ENCODE measurements at places on chromosomes 2 and 18.

DNA sequence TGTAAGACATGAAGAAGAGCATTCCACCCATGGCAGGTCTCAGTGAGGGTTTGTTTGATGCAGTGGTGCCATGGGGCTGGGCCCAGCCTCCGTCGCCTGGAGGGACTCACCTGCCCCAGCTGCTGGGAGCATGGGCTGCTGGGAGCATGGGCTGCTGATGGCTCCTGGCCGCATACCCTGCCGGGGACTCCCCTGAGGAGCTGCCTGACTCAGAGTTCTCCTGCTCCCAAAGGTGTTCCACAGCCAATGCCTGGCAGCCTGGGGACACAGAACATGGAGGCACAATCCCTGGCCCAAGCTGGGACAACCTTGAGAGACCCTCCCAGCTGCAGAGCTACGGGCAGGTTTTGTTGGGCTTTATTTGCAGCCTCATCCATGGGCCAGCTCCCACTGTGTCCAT lies 108.4 kb downstream of the COPS8 start:
- DNase-seq, result no peak

DNA sequence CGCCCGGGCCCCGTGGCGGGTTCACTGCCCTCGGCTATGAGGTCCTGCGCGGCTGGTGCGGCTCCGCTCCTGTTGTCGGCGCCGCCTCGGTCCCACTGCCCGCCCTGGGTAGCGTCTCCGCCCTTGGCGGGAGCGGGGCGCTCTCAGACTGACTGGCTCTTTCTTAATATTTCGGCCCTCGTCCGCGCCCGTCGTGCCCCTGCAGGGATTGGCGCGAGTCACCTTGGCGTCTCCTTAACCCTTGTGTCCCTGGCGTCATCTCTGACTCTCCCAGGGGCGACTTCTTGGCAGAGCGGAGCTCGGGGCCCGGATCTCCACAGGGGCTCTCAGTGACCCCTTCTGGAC lies 1.3 kb downstream of the PTMA start:
- DNase-seq, result no peak

DNA sequence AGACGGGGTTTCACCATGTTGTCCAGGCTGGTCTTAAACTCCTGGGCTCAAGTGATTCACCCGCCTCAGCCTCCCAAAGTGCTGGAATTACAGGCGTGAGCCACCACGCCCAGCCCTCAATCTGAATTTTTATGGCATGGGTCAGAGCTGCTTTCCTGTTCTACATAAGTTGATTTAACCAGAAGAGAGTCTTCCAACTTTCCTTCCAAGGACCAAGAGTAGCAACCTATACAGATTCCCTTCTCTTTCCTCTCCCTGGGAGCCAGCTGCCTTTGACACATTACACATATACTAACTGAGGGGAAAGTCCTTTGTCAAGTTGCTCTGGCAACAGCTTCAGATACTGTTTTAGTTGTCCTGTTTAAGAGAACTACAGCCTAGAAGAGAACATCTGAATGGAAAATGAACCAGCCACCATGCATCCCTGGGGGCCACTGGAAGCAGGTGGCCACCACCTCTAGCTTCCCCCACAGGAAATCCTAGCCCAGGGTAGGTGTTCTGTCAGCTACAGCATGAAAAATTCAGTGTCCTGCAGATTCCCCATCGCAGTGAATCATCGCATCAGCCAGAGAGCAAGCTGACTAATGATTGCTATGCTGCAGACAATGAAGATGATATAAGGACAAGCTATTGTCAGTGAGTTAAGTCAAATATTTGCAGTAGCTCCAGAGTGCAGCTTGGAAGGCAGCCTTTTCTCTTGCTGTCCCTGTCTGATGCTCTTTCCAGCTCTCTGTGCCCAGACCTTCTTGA lies 62.9 kb downstream of the POMC start:
- DNase-seq, result no peak

DNA sequence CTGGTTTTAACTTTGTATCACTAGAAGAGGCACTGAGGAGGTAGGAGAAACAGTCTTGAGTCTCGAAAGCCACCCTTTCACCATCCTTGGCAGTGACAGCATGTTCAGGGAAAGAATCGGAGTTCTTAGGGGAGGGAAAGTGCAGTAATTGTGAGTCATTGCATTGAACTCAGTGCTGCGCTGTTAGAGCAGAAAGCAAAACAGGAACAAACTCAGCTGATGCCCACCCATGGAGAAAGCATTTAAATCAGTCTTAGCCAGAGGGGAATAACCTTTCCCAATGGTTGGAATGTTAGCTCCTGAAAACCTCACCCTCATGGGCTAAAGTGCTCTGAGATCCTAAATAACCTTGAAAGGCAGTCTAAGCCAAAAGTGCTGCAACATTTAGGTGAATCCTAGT lies 845.6 kb upstream of the CNTNAP5 start:
- DNase-seq, result no peak

DNA sequence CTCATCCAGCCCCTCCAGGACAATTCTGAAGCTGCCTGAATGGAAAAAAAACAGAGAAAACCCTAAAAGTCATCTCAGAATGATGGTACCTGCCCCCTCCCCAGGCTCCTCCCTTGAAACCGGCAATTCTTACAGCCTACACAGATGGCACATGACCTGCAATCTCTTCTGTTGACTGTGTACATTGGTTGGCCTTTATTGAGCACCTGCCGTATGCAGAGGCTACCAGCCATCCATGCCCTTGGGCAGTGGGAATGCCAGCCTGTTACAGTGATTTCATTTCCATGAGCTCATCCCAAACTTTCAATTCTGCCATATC lies 57.1 kb downstream of the EMX1 start:
- DNase-seq, result no peak

DNA sequence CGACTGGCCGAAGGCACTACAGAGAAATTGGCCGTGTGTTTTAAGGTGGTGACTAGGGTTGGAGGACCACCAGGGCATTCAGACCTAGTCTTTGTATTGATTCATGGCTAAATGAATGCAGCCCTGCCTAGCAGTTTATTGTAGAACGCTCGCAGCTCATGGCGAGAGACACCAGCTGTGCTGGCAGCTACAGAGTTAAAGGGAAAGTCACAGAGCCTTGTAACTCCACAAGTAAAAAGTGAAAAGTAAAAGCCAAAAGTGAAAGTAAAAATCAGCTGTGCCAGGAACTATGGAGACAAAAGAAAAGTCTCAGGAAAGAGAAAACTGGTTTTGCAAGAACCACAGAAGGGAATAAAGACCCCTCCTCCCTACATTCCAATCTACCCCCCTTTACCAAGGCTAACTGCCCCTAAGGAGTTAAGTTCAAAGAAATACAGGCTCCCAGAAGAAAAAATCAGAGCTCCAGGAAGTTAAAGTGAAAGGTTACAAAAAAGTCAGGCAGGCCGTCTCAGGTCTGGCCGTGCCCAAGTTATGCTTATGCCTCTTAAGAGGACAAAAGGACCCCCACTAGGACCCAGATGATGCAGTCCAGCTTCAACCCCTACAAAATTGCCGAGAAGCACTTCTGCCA lies 46.4 kb upstream of the SELENOI start:
- DNase-seq, result no peak

DNA sequence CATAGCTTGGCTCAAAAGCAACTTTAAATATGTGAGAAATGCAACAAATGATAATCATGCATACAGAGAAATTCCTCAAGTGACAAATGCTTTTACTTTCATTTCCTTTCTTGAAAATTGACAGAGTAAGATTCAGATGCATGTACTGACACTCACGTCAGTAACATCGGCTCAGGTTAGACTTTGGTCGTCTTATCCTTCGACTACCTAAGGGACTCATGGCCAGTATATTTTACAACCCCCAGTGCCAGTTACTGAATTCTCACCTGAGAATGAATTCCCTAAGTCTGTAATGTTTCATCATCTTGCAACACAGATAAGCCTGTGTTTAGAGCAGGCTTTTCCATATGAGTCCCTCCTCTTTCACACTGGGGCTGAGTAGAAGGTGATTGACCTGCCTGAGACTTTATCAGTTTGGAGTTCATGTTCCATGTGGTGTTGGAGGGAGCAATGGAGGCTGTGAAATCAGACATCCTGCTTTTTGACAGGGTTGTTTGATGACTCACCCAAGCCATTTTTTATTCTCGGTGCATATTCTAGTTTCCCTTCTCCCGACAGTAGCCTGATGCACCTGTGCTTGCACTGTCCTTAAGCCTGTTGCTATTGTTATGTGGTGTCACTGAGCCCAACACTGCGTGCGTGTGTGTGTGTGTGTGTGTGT lies 30.5 kb upstream of the ATP8B1 start:
- no peak for DNase-seq

DNA sequence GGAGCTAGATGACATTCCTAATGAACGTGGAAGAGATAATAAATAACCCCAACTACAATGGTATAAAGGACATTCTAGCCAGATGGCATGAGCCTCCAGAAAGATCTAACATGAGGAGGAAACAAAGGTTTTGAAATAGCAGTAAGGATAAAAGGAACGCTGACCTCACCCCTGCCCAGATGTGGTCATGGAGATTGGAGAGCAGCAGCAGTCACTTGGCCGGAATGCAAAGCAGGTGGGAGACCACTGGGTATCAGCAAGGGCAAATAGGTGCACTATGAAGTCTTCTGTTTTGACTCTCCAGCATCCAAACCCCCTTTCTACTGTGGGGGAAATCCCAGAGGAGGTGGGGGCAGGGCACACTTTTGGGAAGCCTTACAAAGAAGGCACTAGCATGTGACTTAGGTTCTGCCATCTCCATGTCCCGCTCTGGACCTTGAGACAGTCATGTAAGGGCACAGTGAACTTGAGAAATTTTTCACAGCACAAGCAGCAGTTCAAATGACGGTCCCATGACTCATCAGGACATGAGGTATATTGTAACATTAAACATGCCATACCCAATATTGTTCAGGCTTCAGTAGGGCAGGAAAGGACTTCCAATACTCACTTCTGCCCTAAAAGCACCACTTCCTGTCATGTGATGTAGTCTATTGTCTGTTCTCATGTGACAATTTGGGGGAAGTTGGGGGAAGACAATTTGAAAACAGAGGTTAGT lies 55.2 kb downstream of the METTL4 start:
- no peak for DNase-seq

- no peak for DNase-seq
Observed at GRCh38 chr2:169105476-169105875, 36.1 kb downstream of the DHRS9 start.

DNA sequence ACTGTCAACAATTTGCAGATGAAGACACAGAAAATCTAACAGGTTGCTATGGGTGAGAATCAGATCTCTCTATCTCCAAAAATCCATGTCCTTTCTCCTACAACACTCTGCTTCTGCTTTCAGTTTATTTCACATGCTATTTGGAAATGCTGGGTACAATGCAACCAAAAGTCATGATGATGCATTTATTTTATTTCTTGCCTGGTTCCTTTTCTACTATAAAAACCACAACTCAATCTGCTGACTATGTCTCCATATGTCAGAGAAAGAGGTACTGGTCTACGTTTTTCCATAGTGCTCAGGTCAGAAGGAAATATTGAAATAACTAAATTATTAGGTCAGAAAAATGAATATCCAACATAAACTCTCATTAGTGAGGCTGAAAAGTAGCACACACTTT lies 20.5 kb downstream of the RAD51AP2 start:
- DNase-seq, result no peak

- no peak for DNase-seq
Observed at GRCh38 chr2:34808426-34808825, 1209.3 kb upstream of the FAM98A start.

DNA sequence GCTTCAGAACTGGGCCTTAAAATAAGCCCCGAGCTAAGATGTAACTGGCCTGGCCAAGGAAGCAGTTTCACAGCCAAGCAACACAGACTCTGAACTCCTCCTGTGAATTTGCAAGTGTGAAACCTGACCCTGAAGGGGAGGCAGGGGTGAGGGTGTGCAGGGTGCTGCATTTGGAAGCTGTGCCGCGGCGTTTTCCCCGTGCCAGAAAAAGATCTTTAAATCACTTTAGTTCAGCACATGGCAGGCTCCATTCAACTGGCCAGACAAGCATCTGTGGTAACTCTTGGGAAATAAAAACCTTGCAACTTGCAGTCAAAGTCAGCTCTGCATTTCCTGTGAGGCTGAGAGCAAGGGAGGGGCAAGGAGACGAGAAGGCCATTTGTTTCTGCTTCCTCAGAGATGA lies 209.3 kb upstream of the SOX11 start:
- DNase-seq, result no peak

- no peak for DNase-seq
Observed at GRCh38 chr2:169513926-169514325, 4.4 kb downstream of the KLHL41 start.
